ENCODE measurements at places on chromosomes 11 and 22.

DNA sequence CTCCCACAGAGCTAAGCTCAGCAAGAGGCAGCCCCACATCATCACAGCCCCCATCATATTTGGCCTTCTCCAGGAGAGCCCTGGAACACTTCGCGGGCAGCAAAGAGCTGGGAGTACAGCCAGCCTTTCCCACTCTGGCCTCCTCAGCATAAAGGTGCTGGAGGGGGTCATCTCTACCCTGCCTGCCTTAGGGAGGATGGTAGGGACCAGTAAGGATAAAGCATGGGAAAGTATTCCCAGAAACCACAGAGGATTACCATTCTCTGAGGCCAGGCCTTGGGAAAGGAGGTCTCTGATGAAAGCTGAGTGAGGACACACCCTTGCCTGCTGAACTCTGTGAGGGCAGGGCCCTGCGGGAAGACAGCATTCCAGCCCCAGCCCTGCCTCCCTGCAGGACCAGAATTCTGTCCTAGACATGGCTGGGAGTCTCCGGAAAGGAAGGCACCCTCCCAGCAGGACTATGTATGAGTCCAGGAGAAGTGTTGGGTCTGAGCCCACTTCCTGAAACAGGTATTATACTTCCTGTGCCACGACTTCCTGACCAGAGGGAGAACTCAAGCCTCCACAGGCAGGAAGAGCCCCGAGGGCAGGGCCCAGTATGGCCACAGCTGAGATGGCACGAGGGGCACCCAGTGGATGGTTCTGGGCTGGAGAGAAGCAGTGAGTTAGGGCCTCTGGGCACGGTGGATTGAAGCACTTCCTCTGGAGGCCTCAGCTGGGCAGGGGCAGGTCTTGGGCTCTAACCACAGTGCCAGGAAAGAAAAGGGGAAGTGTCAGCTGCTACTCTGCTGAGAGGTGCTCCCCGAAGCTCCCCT lies 12.9 kb upstream of the CASTOR1 start:
- no peak for DNase-seq

DNA sequence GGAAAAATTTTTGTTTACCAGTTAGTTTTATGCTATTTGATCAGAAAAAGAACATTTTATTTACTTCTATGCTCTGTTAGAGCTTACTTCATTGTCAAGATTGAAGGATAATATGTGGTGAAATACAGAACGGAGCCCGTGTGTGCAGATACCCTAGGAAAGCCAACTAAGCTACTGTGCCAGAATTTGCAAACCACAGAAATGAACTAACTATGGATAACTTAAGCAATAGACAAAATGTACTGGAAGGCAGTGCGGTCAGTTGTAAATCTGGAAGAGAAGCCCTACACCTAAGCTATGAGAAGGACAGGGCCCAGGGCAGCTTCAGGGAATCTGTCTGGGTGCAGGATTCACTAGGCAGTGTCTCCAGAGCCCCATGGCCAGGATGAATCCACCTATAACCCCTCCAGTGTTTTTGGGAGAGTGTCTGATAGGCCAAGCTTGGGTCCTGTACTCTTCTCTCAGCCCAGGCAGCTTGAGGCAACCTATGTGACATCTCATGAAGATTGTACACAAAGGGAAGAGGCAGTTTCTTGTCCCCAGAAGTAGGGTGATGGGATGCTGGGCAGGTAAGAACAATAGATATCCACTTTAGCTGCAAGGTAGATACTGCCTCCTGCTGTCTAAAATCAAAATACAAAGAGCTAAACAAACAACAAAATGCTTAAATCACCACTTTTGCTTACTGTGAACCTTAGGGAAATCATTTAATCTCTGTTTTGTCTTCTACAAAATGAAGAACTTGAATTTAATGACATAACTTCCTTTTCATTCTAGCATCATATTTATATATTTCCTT lies 12.1 kb downstream of the MMP7 start:
- no peak for DNase-seq

- no peak for DNase-seq
These were observed 36.0 kb downstream of the MADD start for GRCh38 chr11:47305734-47306483.

DNA sequence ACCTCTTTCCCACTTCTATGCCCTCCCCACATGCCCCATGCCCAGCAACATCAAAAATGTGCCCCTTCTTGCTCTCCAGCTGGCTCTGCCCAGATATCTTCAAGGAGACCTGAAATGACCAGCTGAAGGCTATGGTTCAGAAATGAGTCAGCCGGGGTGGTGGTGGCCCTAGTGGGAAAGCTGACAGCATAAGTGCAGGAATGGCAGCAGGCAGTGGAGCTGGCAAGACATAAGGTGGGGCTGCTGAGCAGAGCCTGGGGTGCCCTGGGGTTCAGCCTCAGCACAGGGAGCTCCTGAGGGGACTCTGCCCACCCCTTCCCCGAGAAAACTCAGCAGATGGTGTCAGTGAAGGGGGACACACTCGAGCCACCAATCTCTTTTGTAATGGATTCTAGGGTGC lies 593.4 kb downstream of the BUD13 start:
- no peak for DNase-seq
